Stimulated activated CD8-positive, alpha-beta memory T cell treated with anti-CD3 and anti-CD28 coated beads, Interleukin-15, amount 100 ng/mL, for 4 hours (primary cell): ENCODE measurements at places on chromosomes 1 and 21.

DNA sequence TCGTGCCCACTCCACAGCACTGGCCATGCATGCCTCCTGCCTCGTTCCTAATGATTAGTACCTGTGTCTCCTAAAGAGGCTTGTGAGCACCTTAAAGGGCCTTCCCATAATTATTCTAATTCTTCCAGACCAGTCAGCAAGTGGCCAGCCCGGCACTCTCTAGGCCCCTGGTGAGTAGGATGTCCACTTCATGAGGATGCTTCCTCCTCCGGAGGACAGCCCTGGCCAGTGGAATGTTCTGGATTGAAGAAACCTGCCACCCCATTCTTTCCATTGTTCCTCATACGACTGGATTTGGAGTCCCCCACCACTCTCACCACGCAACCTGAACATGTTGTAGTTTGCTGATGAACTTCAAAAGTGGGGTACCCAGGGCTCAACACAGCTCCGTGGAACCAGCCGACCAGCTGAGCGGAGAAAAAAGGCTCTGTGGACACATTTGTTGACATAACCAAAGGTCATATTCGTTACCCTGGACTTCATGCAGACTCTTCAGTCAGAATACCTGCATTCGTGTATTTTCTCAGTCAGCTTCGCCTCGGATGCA lies 46.7 kb upstream of the LBR start:
- no peak for DNase-seq

DNA sequence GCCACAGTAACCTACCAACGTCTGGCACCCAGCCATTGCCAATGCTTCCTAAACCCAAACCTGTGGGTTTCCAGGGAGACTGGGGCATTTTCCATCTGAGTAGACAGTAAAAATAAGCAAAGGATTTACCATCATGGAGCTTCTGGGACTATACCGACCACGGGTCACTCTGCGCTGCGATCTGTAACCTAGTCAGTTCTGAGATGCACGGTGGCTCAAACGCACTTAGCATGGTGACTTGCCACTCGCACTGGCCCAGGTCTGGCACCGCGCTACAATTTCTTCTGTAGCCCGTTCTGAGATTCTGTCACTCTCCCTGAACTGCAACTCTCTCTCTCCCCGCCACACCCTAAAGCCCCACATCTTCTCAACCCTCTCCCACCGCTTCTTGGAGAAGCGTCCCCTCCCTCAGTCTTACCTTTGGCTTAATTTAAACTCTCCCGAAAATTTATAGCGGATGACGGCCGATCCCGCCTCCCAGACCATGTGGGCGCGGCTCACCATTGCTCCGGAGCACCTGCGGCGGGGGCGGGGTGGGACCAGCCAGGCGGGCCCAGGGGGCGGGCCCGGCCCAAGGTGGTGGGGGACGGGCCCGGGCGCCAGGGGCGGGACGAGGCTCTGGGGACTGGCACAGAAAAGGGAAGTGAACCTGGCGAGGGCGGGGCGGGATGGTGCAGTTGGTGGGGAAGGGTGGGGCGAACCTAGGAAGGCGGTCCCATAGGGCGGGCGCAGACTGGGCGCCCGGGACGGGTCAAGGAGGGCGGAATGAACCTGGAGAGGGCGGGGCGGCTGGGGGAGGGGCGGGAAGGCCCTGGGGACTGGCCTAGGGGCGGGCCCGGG lies 493 bp upstream of the MAP3K21 start:
- peak; percentile 78 for DNase-seq

DNA sequence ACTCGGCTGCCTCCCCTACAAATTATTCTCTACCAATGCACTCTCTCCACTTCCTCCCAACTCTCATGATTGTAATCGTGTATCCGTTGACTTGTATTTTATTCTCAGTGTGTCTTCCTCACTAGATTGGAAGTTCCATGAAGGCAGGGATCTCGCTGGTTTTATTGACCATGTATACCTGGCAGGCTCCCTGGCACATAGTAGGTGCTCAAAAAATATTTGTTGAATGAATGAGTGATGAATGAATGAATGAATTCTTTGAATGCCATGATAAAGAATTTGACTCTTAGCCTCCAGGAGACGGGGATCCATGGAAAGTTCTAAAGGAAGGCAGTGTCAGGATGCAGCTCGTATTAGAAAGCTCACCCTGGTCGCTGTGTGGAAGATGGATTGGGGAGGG lies 28.8 kb upstream of the WASF2 start:
- no peak for DNase-seq

DNA sequence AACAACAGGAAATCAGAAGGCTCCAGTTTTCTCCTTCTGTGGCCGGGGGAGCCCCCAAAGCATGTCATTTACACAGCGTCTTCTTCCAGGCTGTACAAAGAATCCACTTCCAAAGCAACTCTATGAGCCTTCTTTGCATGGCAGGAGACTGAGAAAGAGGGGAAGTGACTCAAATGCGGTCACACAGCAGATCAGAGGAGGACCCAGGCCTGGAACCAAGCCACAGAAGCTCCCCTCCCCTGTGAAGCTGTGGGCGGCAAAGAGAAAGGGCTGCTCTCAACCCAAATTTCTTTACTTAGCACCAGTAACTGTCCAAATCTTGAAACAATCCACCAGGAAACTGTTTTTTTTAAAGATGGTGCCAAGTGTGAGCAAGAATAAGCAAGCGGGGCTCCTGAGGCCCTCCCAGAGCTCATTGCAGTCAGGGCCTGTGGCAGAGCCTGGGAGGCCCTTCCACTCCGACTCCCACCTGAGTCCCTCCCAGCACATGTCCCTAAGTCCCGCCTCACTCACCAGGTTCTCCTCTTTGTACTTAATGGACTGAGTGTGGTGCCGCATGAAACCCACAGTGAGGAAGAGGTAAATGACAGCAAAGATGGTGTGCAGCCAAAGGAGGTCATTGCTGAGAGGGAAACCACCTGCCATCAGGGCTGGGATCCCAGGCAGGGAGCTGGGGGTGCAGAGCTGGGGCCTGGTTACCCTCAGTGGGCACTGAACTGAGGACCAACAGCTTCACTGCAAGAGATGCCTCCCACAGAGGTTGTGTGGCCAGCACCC lies 15.9 kb downstream of the TMEM63A start:
- DNase-seq = peak; percentile 49

DNA sequence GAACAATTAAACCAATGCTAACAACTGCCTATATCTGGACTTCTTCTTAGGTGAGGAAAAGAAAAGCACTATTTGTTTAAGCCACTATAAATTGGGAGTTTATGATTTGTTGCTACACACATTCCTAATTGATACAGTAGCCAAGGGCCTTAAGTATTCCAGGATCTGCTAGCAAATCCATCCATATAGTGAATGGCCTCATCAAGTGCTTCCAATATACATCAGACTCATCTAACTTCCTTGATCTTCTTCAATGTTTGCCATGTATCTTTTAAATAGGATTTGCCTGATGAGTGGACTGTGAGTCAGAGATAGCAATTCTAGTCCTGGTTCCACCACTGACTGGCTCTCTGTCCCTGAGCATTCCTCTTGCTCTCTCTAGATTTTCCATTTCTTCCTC lies 430.2 kb downstream of the OMA1 start:
- DNase-seq = no peak

GRCh38 chr1:3333903-3334302 lies 120.6 kb upstream of the ARHGEF16 start:
- no peak for DNase-seq

- DNase-seq = no peak
These were observed 42.4 kb upstream of the FMO2 start for GRCh38 chr1:171142416-171143385.

DNA sequence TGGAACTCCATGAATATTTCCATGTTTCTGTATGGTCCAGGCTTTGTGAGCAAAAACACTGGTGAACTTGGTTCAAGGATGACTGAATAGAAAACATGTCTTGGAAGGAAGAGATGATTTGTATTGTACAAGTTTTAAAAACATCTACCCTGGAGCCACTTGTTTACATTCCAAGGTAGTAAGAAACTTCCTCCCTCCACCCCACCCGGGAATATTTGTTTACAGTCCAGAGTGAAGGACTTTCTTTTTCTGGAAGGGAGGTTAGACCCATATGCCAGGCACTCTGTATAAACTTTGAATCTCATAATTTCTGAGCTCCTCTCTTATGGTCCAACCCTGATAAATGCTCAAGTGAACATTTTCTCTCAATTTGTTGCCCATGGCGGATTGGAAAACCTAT lies 323.3 kb upstream of the LYPLAL1 start:
- no peak for DNase-seq

DNA sequence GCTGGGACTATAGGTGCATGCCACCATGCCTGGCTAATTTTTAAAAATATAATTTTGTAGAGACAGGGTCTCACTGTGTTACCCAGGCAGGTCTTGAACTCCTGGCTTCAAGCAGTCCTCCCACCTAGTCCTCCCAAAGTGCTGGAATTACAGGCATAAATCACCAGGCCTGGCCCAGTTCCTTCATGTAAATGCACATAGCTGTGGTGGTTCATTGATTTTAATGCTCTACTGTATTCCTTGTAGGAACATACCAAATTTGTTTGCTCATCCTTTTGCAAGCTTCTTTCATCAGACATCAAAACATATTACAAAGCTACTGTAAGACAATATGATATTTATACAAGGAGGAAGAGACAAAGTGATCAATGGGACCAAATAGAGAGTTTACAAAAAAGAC lies 237.5 kb upstream of the ESRRG start:
- DNase-seq = no peak

GRCh38 chr1:248593226-248593625 lies 4.3 kb downstream of the OR2T10 start:
- DNase-seq = no peak

GRCh38 chr1:41662765-41663437 lies 178.4 kb upstream of the EDN2 start:
- DNase-seq = no peak

- DNase-seq = no peak
These were observed 302.2 kb downstream of the GRIK1 start for GRCh38 chr21:29637553-29637952.

GRCh38 chr1:30274976-30275621 lies 448.3 kb downstream of the MATN1 start:
- DNase-seq = no peak

GRCh38 chr1:19410393-19410792 lies 74.9 kb downstream of the CAPZB start:
- no peak for DNase-seq

DNA sequence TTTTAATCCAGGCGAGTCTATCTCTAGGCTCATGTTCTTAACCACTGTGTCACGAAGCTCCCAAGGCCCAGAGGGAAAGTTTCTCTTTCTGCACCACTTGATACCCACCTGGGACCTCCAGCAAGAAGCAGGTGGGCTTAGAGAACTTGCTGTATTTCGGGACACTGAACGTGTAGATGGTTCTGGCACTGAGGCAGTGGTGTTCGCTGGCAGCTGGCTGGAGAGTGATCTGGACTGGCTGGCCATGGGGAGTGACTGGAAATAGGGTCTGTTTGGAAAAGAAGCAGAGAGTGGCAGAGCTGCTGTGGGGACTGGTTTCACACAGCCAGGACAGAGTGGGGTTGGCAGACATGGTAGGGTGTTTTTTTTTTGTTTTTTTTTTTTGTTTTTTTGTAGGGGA lies 16.4 kb upstream of the IL22RA1 start:
- no peak for DNase-seq

DNA sequence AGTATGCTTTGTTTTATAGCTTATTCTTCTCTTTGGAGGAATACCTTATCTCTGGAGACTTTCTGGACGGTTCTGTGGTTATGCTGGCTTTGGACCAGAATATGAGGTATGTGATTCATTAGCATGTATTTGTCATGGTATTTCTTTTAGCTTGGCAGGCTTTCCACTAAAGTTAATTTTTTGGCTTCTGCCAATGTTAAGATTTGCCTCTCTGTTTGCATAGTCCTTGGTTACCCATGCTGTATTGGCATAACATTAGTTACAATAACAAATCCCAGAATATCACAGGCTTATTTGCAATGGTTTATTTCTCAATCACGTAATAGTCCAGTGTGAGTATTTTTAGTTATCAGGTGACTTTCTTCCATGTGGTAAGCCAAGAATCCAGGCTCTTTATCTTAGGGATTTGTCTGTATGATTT lies 9.7 kb downstream of the ZMPSTE24 start:
- DNase-seq = no peak

DNA sequence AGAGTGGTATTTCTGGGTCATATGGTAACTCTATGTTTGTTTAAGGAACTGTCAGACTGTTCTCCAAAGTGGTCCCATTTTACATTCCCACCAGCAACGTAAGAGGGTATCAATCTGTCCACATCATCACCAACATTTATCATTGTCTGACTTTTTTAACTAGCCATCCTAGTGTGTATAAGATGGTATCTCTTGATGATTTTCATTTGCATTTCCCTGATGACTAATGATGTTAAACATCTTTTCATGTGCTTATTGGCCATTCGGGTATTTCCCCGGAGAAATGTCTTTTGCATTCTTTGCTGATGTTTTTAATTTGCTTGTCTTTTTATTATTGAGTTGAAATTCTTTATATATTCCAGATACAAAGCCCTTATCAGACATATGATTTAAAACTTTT lies 370.1 kb upstream of the NR5A2 start:
- DNase-seq = no peak
